ENCODE measurements at places on chromosomes 7 and 10.

GRCh38 chr7:98569691-98570337 is 47.3 kb upstream of the NPTX2 start:
- peak; percentile 25 for DNase-seq

- no peak for DNase-seq
Measured at GRCh38 chr10:70671619-70672164, 614 bp upstream of the ADAMTS14 start.

- no peak for DNase-seq
Measured at GRCh38 chr7:117399820-117400422, 27.4 kb downstream of the ASZ1 start.

GRCh38 chr7:68978710-68979109 is 619.6 kb upstream of the AUTS2 start:
- no peak for DNase-seq

GRCh38 chr10:98673171-98673782 is 226.5 kb upstream of the HPS1 start:
- no peak for DNase-seq

DNA sequence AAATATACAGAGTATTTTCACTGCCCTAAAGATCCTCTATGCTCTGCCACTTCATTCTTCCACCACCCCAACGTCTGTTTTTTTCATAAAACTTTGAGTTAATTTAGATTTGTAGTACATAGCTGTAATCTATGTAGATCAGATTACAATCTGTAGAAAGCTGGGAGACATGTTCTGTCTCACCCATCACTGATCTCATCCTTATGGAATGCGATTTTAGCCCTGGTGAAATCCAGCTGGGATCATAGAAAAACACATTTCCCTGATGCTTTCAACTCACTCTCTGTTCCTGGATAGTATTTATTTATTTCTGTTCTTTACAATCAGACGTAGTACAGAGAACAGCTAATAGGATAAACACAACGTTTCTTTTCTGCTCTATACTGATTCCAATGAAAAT is 521.0 kb downstream of the KIF20B start:
- peak; percentile 85 for DNase-seq

GRCh38 chr10:122459561-122460273 is 1.6 kb upstream of the HTRA1 start:
- peak; percentile 88 for DNase-seq
